HTR-8/SVneo (cell line): ENCODE measurements at places on chromosomes 1 and 21.

DNA sequence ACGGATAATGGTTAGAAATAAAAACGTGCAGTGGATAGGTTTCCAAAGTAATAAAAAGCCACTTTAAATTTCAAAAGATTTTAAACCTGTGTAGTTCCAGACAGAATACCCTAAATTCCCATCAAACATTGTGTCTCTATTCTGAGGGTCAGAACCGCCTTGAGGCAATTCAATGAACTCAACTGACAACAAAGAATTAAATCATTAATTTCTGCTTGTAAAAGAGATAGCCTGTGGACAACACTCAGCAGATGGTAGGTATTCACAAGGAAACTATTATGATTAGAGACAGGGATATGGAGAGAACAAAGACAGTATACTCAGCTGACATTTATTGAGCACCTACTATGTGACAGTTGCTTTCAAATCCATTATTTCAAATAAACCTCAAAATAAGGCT lies 35.1 kb upstream of the JUN start:
- no peak for DNase-seq

GRCh38 chr1:159023723-159024122 lies 14.0 kb downstream of the IFI16 start:
- DNase-seq, result no peak

GRCh38 chr1:204563307-204563706 lies 47.1 kb downstream of the MDM4 start:
- no peak for DNase-seq

DNA sequence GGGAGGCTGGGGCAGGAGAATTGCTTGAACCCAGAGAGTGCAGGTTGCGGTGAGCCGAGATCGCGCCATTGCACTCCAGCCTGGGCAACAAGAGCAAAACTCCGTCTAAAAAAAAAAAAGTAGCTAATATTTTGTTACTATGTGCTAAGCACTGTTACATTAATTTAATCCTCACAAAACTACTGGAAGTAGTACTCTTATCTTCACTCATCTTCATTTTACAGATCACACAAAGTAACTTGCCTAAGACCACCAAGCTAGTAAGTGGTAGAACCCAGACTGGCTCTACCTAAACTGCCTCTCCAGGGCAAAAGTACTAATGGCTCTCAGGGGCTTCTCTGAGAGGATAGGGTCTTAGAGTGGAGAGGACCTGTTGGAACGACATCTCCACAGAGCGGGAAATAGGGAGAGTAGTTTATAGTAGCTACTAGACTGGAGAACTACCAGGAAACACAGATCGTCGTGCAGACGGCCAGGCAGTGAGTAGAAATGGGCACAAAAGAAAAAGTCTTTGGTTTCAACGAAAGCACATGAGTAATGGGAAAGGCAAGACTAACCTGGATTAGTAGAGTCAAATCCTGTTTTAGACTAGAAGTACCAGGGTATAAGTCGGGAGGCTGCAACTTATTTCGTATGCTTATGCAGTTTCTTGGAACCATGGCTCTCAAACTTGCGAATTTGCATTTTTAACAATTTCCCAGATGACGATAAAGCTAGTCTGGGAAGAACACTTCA lies 1.4 kb downstream of the CLCC1 start:
- DNase-seq, result no peak

DNA sequence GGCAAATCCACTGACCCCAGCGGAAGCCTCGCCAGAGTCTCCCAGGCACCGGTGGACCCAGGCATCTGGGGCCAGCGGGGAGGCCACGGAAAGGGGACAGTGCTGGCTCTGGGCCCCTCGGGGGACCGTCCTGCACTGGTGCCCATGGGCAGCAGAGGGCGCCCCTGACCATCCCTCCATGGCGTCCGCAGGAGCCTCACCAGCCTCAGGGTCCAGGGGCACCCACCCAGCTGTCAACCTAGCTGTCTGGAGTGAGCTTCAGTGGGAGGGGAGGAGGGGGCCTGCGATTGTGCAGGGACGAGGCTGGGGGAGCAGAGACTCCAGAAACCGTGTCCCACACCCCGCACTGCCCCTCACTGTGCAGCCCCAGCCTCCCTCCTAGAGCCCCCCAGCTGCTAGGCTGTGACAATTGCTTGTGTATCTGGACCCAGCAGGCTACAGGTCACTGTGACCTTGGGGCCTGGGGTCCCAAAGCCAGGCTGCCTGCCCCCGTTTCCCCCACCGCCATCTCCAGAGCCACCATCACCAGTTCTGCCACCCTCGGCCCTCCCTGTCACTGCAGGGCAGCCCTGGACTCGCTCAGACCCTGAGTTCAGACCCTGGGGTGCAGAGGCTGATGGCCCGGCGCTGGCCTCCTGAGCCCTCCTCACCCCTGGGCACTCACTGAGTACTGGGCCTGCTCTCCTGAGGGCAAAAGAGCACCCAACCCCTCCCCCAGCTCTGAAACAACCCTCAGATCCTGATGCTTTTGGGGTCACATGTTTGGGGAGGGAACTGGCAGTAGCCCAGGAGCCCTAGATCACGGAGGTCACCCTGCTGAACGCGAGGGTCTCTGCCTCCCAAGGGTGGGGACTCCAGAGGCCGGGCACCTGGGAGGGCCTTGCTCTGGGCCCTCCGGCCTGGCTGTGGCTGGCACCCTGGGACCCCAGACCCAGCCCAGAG lies 10.6 kb upstream of the COL6A1 start:
- DNase-seq, result peak; percentile 82

DNA sequence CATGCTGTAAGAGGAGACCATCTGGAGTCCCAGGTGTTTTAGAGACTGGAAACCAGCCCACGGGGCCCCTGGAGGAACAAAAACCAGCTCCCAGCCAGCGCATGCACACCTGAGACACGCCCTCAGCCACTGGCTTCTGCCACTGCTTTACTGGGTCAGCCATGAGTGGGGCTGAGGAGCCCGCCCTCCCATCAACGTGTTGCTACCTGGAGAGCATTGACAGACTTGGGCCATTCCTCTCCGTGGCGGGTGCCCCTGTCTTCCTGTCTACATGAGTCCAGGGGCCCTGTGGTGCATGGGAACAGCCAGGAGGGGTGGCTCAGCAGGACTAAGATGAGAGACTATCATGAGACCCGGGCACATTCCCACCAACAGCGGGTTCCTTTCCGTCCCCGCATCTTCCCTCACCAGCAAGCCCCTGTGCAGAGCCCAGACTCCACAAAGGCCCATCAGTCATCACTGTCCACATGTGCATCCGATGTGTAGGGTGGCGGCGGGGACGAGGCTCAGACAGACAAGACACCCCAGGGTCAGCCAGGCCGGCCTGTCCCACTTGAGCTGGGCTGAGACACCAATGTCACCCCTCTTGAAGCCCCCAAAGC lies 45.4 kb upstream of the POFUT2 start:
- no peak for DNase-seq

DNA sequence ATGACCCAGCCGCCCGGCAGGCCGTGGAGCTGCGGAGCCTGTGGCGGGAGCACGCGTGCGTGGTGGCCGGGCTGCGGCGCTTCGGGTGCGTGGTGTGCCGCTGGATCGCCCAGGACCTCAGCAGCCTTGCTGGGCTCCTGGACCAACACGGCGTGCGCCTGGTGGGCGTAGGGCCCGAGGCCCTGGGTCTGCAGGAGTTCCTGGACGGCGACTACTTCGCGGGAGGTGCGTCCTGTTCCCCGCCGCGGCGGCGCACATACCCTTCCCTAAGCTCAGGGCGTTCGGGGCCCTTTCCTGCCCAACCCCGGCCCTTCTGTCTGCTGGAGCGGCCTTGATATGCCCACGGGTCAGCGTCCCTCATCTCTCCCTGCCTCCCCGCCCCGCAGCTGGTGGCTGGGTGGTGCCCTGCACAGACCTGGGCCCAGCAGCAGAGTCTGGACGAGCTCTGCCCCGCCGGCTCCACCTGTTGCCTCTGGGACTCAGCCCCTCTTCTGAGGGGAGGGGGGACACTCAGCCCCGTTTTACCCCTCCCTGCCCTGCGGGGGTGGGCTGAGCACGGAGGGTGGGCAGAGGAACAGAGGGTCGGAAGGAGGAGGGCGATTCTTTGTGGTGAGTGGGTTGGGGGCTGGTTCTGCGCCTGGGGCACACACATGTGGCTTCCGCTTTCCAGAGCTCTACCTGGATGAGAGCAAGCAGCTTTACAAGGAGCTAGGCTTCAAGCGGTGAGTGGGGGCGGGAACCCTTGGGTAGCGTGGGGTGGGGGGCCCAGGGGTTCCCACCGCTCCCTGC lies 688 bp downstream of the PRXL2B start:
- DNase-seq, result no peak

GRCh38 chr1:85992791-85993190 lies 163.8 kb downstream of the COL24A1 start:
- DNase-seq, result no peak

DNA sequence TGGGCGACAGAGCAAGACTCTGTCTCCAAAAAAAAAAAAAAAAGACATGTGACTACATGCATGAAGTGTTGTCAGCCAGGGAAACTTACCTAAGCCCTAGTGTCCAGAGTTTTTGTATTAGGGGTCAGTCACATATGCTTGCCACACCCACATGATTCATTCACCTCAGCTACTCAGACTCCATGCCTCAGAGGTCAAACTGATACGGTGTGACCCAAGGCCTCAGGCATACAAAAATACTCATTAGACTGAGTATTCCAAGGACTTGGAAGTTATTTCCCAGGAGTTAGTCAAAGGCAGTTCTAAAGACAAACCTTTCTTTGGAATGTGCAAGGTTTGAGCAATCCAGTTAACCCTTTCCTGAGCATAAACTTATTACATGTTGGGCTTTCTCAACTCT lies 6.3 kb upstream of the TRIM33 start:
- no peak for DNase-seq

GRCh38 chr21:45617021-45617921 lies 26.3 kb upstream of the PCBP3 start:
- DNase-seq, result no peak

DNA sequence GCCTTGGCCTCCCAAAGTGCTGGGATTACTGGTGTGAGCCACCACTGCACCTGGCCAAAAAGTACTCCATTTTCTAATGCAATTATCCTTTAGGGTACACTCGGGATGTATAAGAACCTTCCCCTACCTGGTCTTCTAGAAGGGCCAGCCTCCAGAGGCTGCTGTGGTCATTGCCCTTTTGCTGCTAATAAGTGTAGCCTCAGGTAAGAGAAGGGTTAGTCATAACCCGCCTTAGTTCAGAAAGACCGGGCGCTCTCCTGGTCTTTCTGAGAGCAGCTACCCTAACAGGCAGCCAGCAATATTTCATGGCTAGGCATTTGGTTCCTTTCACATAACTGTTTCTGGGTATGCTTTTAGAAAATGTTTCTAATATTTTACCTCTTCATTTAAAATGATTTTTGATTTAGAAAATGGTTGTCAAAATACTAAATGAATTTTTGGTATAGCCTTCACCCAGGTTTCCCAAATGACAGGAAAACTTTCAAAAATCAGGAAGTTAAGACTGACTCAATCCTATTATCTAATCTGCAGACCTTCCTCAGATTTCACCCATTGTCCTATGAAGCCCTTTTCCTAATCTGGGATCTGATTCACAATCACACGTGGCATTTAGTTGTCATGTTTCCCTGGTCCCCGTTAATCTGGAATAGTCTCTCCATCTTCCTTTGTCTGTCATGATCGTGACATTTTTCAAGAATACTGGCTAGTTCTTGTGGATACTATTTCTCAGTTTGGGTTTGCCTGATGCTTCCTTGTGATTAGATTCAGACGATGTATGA lies 479.0 kb downstream of the SIPA1L2 start:
- DNase-seq, result no peak

DNA sequence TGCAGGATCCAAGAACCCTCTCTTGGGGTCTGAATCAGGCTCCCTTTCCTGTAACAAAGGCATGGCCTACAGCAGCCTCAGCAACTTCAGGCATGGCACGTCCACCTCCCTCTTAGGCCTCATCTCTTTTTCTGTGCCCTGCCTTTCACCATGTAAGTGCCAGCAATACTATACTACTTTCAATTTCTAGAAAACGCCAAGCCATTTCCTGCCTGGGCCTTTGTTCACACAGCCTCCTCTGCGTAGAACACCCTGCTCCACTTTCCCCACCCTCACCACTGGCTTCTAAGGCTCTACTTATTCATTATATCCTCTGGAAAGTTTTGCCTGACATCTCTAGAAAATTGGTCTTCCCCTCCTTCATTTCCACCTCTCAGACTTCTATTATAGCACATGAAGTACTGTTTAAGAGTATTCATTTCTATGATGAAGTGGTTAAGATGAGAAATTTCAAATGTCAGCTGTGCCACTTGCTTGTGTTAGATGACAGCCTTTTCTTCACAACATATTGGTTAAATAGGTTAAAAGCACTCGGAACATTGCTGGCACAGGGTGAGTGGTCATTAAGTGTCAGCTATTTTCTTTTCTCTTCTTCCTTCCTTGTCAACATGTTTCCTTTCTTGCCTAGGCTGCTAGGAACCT lies 41.6 kb upstream of the VWA5B1 start:
- no peak for DNase-seq

- no peak for DNase-seq
These were observed 37.1 kb downstream of the HSPG2 start for GRCh38 chr1:21899987-21900386.

- no peak for DNase-seq
These were observed 10.7 kb downstream of the TMEM81 start for GRCh38 chr1:205073511-205073910.

DNA sequence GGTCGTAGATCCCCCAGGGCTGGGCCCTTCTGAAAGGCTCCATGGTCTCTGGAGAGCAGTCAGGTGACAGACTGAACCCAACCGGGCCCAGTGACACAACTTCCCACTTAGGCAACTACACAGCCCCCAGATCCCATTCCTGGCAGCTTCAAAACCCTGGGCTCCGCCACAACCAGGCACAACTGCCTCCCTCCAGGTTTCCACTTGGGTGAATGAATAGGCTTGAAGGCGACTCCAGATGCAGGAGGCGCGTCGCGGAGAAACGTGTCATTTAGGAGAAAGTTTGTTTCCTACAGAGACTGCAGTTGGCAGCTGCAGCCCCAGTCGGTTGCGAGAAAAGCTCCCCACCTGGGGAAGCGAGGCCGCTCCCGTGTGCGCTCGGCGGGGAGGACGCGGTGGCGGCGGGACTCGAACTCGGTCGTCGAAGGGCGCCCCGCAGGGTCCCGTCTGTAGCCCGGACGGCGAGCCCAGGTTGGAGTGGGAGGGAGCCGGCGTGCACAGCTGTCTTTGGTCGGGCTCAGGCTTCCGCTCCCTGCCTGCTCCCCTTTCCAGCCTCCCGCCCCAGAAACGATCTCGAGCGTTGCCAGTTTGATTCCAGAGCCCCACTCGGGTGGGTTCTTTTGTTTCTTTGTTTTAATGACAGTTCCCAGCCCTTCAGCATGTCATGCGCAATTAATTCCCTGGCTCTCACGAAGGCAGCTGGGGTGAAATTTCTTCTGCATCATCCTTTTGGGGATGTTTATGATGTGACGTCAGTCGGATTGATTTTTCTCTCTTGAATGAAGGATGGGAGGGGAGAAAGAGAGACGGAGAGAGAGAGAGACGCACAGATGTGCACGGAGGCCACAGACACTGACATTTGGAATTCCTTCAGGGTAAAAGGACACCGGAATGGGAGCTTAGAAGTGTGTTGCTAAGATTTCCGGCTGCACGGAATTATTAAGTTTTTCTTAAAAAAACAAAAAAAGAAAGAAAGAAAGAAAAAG lies 862 bp upstream of the SGIP1 start:
- no peak for DNase-seq
